ENCODE measurements at places on chromosomes 13 and 19. TPM values are rescaled to one million over a fixed set of nuclear protein-coding genes. Genes with fewer than 3 reads are reported as not detected.

GRCh38 chr13:50634339-50634738, 209.2 kb downstream of the DLEU7 start:
- no peak overlapping the region for H3K4me3 ChIP-seq
- no peak for DNase-seq
- H3K27ac ChIP-seq: peak overlapping the region; percentile 90
- H3K27me3 ChIP-seq: no peaks in the 10 kb centered on the region

DNA sequence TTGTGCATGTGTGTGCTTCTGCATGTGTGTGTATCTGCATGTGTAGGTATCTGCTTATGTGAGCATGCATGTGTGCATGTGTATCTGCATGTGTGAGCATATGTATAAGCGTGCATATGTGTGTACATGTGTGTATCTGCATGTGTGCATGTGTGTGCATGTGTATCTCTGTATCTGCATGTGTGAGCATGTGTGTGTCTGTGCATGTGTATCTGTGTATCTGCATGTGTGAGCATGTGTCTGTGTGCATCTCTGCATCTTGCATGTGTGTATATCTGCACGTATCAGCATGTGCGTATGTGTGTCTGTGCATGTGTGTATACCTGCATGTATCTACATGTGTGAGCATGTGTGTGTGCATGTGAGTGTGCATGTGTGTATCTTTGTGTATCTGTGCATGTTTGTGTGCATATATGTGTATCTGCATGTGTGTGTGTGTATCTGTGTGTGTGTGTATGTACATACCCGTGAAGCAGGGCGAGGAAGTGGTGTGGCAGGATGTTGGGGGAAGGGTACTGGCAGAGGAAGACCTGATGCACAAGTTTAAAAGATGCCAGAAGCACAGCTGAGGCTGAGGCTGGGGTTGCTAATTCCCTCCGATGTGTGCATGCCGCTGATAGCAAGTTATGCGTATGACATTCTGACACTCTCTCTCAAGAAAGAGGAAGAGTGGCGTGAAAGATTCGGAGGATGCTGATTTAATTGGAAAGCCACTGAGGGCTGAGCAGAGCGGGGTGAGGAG, 64.2 kb downstream of the TEX29 start:
- peaks cover 9% of the 10 kb centered on the region for H3K4me1 ChIP-seq
- DNase-seq: no peak
- H3K27ac ChIP-seq: no peak overlapping the region
- H3K27me3 ChIP-seq: no peaks in the 10 kb centered on the region
- no peak overlapping the region for H3K4me3 ChIP-seq

GRCh38 chr13:103772576-103772975, 706.4 kb upstream of the SLC10A2 start:
- DNase-seq: peak; percentile 44
- H3K27me3 ChIP-seq: no peaks in the 10 kb centered on the region
- no peaks in the 10 kb centered on the region for H3K36me3 ChIP-seq
- no peak overlapping the region for H3K4me3 ChIP-seq
- no peak overlapping the region for H3K27ac ChIP-seq

DNA sequence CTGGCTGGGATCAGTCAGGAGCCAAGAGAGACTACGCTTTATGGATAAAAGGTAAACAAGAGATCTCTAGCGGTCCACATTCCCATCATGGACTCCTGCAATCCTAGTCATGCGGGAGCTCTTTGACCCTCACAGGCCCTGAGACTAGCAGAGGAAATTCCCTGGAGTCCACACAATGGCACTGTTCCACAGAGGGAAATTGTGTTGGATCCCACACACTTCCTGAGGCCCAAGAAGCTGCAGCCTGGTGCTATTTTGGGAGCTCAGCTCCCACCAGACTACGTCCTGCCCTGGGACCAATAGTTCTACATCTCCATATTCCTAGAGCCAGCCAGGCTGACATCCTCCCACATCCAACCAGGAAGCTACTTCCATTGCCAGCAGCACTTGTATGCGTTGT, 2358.4 kb downstream of the PCDH9 start:
- no peaks in the 10 kb centered on the region for H3K27me3 ChIP-seq
- no peaks in the 10 kb centered on the region for H3K36me3 ChIP-seq
- H3K4me1 ChIP-seq: no peaks in the 10 kb centered on the region
- H3K4me3 ChIP-seq: no peak overlapping the region
- no peak overlapping the region for H3K27ac ChIP-seq

GRCh38 chr19:19530423-19530804, 1.7 kb downstream of the YJEFN3 start:
- H3K4me1 ChIP-seq: peaks cover 19% of the 10 kb centered on the region
- H3K36me3 ChIP-seq: peaks cover 14% of the 10 kb centered on the region
- H3K4me3 ChIP-seq: no peak overlapping the region
- H3K27me3 ChIP-seq: no peaks in the 10 kb centered on the region
- no peak overlapping the region for H3K27ac ChIP-seq
- no peak for DNase-seq

GRCh38 chr19:36101550-36102327, 9.2 kb upstream of the OVOL3 start:
- peaks cover 29% of the 10 kb centered on the region for H3K36me3 ChIP-seq
- no peak overlapping the region for H3K4me3 ChIP-seq
- no peak for DNase-seq
- peaks cover 12% of the 10 kb centered on the region for H3K4me1 ChIP-seq

DNA sequence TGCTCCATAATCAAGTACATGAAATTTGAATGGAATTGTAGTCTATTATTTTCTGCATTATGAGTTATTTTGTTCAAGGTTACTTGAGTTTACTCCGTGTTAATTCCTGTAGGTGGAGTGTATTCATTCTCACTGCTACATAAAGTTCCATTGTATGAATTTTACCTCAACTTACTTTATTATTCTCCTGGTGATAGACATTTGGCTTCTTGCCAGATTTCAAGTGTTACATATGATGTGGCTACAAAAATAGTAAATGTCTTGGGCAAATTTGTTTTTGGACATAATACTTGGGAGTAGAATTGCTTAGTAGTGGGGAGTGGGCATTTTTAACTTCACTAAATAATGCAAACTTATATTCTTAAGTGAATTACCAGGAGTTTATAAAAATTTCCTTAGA, 328.9 kb downstream of the SHISA2 start:
- H3K4me3 ChIP-seq: no peak overlapping the region
- no peaks in the 10 kb centered on the region for H3K36me3 ChIP-seq
- no peak overlapping the region for H3K27ac ChIP-seq
- no peaks in the 10 kb centered on the region for H3K4me1 ChIP-seq
- DNase-seq: no peak

DNA sequence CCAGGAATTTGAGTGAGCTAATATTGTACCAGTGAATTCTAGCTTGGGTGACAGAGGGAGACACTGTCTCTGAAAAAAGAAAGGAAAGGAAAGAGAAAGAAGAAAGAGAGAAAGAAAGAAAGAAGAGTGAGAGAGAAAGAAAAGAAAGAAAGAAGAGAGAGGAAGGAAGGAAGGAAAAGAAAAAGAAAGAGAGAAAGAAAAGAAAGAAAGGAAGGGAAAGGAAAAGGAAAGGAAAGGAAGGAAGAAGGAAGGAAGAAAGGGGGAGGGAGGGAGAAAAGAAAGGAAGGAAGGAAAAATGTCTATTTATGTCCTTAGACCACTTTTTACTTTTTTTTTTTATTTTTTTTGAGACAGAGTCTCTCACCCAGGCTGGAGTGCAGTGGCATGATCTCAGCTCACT, 5.4 kb upstream of the ZNF491 start:
- H3K4me1 ChIP-seq: peaks cover 18% of the 10 kb centered on the region
- no peak overlapping the region for H3K27ac ChIP-seq
- no peaks in the 10 kb centered on the region for H3K27me3 ChIP-seq
- H3K36me3 ChIP-seq: no peaks in the 10 kb centered on the region

DNA sequence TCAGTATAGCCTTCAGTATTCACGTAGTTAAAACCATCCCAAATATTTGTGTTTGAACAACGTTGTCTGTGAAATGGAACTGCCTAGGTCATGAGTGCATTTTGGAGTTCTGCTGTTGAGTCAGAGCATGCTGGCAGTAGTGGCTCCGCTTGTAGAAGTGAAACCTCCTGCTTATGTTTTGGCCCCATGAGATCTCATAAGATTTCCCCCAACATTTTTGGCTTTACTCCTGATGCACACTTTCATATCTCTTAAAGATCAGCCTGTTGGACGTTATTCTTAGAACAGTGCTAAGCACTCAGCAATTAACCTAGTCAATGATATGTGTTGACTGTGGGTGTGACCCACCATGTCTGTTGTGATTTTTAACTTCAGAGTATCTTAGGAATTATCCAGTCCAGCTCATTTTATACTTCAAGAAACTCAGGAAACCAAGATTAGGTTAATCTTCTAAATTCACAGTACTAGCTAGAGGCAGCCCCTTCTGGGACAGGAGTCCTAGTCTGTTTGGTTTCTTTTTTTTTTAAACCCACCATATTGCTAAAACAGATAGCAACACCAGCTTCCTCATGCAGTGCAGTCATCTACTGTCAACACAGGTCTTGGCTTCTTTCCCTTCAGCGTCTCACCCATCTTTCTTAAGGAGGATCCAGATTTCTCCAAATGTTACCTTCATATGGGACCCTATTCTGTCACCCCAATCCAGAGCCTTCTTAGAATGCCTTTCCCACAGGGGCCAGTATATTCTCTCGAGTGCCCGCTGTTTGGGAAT, 26.2 kb downstream of the RAP2A start:
- no peaks in the 10 kb centered on the region for H3K27me3 ChIP-seq
- H3K4me1 ChIP-seq: peaks cover 23% of the 10 kb centered on the region
- no peak overlapping the region for H3K4me3 ChIP-seq
- H3K27ac ChIP-seq: no peak overlapping the region

GRCh38 chr19:35740108-35740422, 2.2 kb downstream of the IGFLR1 start:
- no peaks in the 10 kb centered on the region for H3K27me3 ChIP-seq
- no peaks in the 10 kb centered on the region for H3K36me3 ChIP-seq
- peak overlapping the region; percentile 90 for H3K4me3 ChIP-seq

- no peak overlapping the region for H3K27ac ChIP-seq
- H3K4me3 ChIP-seq: no peak overlapping the region
- H3K36me3 ChIP-seq: no peaks in the 10 kb centered on the region
- H3K27me3 ChIP-seq: no peaks in the 10 kb centered on the region
- peak; percentile 42 for DNase-seq
- no peaks in the 10 kb centered on the region for H3K4me1 ChIP-seq
Observed at GRCh38 chr13:22839603-22840530, 340.9 kb upstream of the SGCG start.

DNA sequence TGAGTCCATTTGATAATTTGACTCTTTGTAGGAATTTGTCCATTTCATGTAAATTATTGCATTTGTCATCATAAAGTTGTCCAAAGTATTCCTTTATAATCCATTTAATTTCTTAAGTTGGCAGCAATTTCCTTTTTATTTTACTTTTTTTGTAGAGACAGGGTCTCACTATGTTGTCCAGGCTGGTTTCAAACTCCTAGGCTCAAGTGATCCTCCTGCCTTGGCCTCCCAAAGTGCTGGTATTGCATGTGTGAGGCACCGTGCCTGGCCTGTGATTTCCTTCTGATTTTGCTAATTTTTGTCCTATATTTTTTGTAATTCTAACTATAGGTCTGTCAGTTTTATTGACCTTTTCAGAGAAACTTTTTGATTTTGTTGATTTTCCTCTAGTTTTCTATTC, 84.9 kb downstream of the URI1 start:
- peaks cover 15% of the 10 kb centered on the region for H3K4me1 ChIP-seq
- H3K36me3 ChIP-seq: peaks cover 45% of the 10 kb centered on the region
- no peak overlapping the region for H3K4me3 ChIP-seq

DNA sequence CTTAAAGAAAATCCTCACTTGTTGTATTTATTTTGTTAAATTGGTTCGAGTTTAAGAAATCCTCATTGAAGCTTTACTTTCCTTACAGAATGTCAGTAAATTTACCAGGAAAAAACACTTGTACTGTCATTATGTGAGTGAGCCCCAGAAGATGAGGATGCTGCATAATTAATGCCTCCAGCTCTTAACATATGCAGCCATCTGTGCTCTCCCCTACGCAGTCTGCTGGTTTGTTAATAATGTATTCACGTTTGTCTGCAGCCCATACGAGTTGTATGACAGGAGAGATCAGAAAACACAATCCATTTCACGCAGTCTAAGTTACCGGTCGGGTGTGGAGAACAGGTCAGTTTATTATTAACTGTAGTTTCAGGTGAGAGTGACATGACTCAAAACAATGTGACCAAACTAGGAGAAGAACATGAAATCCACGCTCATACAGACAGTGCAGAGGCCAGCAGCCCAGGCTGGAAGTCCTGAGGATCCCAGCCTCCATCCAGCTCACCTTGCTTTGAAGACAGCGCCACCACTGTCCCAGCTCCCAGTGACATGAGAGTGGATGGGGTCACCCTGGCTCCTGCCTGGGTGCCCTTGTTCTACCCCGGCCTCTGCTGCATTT, 19.8 kb upstream of the ATP11A start:
- H3K27me3 ChIP-seq: no peaks in the 10 kb centered on the region
- DNase-seq: no peak
- no peaks in the 10 kb centered on the region for H3K4me1 ChIP-seq
- no peak overlapping the region for H3K27ac ChIP-seq
- H3K4me3 ChIP-seq: no peak overlapping the region

GRCh38 chr13:92976657-92977056, 249.9 kb upstream of the GPC6 start:
- no peaks in the 10 kb centered on the region for H3K36me3 ChIP-seq
- no peak overlapping the region for H3K4me3 ChIP-seq
- H3K27me3 ChIP-seq: no peaks in the 10 kb centered on the region
- DNase-seq: no peak
- no peak overlapping the region for H3K27ac ChIP-seq
- H3K4me1 ChIP-seq: no peaks in the 10 kb centered on the region

DNA sequence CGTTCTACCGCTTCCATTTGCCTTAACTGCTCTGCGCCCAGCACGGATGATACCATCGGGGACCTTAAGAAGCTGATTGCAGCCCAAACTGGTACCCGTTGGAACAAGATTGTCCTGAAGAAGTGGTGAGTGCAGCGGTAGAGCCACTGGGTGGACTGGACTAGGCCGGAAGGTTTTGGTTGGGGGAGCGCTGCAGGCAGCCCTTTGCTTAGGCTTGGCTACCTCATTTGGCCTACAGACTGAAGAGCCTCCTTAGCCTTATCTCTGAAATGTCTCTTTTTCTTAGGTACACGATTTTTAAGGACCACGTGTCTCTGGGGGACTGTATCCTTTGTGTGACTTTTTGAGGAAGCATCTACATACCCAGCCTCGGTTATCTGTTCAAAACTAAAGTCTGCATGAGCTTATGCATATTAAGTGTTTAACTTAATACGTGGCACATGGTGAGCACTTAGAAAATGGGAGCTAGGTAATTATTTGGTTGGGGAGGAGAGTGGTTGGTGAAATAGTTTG, 889 bp downstream of the UBL5 start:
- peaks cover 15% of the 10 kb centered on the region for H3K4me1 ChIP-seq
- no peak overlapping the region for H3K27ac ChIP-seq

PGLYRP2 gene
- not detected for total RNA-seq

LSR gene
- total RNA-seq: 0.63 TPM

OR7A5 gene
- total RNA-seq: 0.15 TPM

C19orf73 gene
- total RNA-seq: 3.4 TPM

ARHGEF1 gene
- 136 TPM for total RNA-seq

PPAN gene
- total RNA-seq: 30.4 TPM
